ENCODE measurements at places on chromosomes 5 and 9. TPM values are rescaled to one million over a fixed set of nuclear protein-coding genes. Genes with fewer than 3 reads are reported as not detected.

The PDLIM4 gene
- total RNA-seq, result 15.4 TPM

The CDH9 gene
- not detected for total RNA-seq

The LCN10 gene
- 0.33 TPM for total RNA-seq

The DIRAS2 gene
- 1.7 TPM for total RNA-seq

The SPINK7 gene
- total RNA-seq, result not detected

The SLC34A1 gene
- 0.64 TPM for total RNA-seq

The TIMD4 gene
- not detected for total RNA-seq

The DMRT3 gene
- not detected for total RNA-seq

The SEC16A gene
- total RNA-seq, result 48.9 TPM
